IPS DF 19.7 (cell line): ENCODE measurements at places on chromosomes 5 and 9.

DNA sequence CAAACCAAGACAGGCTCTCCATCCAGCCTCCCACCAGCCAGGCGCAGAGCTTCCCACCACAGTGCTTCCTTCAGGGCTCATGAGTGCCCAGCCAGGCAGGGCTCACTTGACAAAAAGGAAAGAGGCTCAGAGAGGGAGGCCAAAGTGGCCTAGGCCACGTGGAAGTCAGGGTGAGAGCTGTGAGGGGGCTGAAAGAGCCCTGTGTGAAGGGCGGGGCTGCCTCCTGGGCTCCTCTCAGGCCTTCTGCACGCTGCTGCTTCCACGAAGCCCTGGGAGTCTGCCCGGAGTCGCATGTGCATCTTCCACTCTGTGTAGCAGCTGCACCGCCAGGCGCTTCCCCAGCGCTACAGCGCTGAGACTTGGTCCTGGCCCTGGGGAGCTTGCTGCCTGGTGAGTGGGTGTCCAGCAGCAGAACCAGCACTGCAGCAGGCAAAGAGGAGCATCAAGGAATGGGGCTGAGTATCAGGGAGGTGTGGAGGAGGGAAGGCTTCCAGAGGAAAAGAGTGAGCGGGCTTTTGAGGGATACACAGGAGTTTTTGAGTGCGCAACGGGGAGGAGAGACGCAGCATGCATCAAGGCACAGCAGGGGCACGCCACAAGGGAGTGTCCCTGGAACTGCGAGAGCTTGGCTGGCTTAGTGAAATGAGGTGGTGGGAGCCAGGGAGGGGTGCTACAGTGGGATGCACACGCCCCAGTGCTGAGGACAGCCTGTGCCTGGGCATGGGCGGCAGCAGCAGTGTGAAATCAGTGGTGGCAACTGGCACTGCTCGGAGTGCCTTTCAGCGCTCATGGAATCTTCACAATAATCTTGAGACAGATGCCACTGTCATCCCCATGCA is 178.0 kb downstream of the GAPVD1 start:
- DNase-seq = no peak

GRCh38 chr9:98931600-98932389 is 11.9 kb upstream of the COL15A1 start:
- no peak for DNase-seq

GRCh38 chr9:126937444-126937843 is 22.9 kb downstream of the RALGPS1 start:
- DNase-seq = no peak

- DNase-seq = no peak
Measured at GRCh38 chr5:169695919-169696490, 58.9 kb downstream of the DOCK2 start.

GRCh38 chr9:101367323-101367722 is 17.5 kb downstream of the BAAT start:
- DNase-seq = no peak

- no peak for DNase-seq
Measured at GRCh38 chr5:6432206-6432605, 16.5 kb upstream of the UBE2QL1 start.

DNA sequence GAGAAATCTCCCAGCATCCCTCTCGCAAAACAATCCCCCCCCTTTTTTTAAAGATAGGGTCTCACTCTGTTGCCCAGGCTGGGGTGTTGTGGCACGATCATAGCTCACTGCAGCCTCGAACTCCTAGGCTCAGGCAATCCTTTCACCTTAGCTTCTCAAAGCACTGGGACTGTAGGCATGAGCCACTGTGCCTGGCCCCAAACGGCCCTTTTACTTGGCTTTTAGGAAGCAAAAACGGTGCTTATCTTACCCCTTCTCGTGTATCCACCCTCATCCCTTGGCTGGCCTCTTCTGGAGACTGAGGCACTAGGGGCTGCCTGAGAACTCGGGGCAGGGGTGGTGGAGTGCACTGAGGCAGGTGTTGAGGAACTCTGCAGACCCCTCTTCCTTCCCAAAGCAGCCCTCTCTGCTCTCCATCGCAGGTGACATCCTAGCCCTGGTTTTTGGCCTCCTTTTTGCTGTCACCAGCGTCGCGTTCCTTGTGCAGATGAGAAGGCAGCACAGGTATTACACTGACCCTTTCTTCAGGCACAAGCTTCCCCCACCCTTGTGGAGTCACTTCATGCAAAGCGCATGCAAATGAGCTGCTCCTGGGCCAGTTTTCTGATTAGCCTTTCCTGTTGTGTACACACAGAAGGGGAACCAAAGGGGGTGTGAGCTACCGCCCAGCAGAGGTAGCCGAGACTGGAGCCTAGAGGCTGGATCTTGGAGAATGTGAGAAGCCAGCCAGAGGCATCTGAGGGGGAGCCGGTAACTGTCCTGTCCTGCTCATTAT is 6.8 kb downstream of the CA9 start:
- DNase-seq = no peak

GRCh38 chr5:5650242-5650641 is 227.8 kb downstream of the ICE1 start:
- DNase-seq = no peak

- no peak for DNase-seq
Measured at GRCh38 chr5:147557876-147558745, 48.2 kb upstream of the DPYSL3 start.

DNA sequence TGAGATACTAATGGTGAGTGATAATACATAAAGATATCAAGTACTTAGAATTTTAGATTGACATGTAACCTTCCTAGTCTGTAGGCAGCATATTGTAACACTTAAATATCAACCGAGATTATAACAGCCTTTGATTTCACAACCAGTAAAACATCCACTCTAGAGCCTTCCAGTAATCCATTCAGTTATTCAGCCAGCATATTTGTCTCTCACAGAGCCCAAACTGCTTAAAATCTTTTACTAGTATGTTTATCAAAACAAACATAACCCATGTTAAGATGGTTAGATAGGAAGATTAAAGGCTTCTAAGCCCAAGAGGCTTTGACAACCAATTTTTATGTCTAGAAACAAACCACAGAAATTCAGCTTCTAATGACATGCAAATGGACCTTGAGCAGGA is 177.9 kb upstream of the FST start:
- DNase-seq = no peak

DNA sequence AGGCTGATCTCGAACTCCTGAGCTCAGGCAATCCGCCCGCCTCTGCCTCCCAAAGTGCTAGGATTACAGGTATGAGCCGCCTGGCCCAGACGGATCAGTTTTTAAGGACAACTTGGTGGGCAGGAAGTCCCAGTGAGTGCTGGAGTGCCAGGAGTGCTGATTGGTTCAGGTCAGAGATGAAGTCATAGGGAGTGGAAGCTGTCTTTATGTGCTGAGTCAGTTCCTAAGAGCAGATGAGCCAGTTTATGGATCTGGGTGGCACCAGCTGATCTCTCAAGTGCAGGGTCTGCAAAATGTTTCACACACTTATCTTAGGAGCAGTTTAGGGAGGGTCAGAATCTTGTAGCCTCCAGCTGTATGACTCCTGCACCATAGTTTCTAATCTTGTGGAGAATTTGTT is 292.1 kb upstream of the ELAVL2 start:
- no peak for DNase-seq

DNA sequence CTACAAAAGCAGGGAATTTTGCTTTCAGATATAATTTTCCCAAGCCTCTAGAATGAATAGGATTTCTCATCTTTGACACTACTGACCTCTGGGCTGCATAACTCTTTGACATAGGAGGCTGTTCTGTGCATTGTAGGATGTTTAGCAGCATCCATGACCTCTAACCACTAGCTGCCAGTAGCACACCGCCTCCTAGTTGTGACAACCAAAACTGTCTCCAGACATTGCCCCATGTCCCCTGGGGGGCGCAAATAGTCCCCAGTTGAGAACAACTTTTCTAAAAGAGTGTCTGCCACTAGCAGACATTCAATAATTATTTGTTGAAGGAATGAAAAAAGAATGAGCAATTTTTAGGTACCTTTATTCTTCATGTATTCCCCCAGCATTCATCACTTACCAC is 51.8 kb downstream of the POU4F3 start:
- peak; percentile 28 for DNase-seq

DNA sequence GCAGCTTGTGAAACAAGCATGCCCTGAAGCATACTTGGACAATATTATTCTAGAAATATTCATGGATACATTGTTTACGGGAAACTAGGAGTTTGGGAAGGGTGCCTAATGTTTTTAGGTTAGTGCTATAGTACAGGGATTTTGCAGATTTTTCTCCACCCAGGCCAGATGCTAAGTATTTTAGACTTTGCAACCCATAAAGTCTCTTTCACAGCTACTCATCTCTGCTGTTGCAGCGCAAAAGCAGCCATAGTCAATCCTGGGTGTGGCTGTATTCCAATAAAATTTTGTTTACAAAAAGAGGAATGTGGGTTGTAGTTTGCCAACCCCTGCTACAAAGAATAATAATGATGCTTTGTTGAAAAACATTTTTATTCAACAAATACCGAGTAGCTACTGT is 106.2 kb downstream of the CEMIP2 start:
- DNase-seq = no peak

- DNase-seq = no peak
Measured at GRCh38 chr5:122665051-122665450, 109.8 kb upstream of the SNX2 start.

DNA sequence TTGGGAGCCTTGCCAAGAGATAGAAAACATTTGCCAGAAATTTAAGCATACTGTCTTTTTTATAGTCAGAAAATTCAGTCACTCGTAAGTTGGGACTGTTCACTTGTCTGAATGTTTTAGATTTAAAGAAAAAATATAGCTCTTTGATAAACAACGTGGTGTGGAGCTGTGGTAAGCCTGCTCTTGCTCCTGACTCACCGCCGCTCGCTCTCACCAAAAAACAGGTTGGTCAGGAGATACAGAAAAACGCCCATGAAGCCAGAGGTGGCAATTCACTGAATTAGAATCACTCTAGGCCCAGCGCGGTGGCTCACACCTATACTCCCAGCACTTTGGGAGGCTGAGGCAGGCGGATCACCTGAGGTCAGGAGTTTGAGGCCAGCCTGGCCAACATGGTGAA is 6.2 kb downstream of the LNPEP start:
- DNase-seq = no peak

GRCh38 chr5:14983666-14984441 is 112.3 kb upstream of the ANKH start:
- no peak for DNase-seq

- DNase-seq = peak; percentile 38
Measured at GRCh38 chr5:112691758-112692157, 45.9 kb upstream of the APC start.

DNA sequence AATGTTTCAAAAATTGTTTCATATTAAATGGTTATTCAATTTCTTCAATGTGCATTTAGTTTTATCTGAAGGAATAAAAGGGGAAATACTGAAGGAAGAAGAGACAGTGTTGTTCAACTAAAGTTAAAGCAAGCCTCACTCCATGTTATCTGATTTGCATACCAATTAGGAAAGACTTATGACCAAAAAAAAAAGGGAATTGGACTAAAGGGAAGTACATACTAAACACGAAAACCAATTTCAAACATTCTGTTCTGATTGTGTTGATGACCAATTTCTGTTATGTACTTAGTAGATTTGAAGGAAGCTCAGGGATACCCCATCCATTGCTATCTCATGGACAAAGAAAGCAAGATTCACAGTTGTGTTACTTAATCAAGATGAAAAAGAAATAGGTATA is 4.9 kb upstream of the GAPT start:
- DNase-seq = no peak

DNA sequence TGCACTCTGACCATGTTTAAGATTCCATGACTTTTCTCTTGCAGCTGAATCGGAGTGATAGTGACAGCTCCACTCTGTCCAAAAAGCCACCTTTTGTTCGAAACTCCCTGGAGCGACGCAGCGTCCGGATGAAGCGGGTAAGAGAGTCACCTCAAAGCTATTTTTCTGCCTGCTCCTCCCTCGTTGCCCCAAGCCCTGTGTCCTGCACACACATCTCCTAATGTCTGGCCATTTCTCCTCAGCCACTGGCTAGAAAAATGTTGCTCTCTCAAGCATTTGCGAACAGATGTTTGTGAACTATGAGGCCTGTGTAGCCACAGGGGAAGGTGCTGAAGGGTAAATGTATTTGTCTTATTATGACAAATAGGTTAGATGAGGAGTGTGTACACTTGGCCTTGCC is 25.7 kb upstream of the RARS1 start:
- DNase-seq = no peak

DNA sequence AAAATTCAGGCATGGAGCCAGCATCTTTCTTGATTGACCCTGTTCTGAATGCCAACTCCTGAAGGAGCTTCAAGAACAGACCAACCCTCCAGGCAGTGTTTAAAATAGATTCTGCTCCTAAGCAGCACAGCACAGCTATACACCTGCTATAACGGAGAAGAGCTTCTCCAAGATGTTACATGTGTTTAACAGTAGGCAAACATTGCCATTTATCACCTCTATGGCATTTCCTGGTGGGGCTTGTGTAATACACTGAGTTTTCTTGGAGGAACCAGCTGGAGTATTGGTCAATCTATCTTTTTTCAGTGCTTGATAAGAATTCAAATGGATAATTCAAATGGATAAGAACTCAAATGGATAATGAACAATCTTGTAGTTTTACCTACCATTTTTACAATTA is 615.1 kb downstream of the CDH12 start:
- no peak for DNase-seq

GRCh38 chr9:80320916-80321315 is 749.2 kb downstream of the TLE4 start:
- no peak for DNase-seq

DNA sequence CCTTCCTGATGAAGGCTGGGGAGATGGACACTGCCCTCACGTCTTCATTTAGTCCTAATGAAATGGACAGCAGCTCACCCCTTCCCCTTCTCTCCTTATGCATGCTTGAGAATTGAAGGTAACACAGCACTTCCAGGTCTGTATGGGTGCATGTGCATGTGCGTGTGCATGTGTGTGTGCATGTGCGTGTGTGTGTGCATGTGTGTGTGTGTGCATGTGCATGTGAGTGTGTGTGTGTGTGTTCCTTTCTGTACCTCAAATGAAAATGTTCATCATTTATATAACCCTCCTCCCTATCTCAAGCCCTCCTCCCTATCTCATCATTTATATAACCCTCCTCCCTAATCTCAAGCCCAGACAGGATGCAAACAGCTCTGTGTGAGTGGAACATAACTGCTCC is 444.8 kb downstream of the MAT2B start:
- DNase-seq = no peak

DNA sequence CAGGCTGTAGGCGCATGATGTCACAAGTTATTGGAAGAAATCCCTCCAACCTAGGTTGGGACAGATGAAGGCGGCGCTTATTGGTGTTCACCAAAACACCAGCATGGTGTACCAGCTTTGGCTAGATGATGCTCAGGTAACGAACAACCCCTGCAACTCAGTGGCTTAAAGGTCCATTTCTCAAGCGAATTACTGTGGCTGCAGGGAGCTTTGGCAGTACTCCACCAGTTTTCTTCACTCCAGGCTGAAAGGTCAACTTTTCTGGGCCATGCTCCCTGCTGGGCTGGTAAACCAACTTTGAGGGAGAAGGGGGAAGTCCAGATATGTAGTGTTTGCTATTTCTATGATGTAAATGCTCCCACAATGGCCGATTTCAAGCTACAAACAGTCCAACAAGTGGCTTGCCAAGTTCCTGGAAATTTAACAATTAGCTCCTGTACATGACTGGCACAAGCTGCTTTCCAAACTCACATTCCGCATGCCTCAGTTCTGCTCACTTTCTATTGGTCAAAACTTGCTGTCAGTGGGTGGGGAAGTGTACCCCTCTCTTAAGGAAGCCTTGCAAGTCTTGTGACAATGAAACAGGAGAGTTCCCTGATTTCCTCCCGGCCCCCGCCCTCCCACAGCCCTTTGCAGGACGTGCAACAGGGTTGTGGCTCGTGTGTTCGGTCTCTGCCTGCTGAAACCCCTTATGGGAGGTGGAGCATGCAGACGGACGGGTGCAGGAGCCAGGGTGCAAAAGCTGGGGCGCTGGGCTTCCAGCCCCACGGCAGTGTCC is 588 bp upstream of the ZBED3 start:
- DNase-seq = no peak

GRCh38 chr9:3292311-3292710 is 233.5 kb downstream of the RFX3 start:
- DNase-seq = no peak
